ENCODE measurements at places on chromosomes 12 and 14.

DNA sequence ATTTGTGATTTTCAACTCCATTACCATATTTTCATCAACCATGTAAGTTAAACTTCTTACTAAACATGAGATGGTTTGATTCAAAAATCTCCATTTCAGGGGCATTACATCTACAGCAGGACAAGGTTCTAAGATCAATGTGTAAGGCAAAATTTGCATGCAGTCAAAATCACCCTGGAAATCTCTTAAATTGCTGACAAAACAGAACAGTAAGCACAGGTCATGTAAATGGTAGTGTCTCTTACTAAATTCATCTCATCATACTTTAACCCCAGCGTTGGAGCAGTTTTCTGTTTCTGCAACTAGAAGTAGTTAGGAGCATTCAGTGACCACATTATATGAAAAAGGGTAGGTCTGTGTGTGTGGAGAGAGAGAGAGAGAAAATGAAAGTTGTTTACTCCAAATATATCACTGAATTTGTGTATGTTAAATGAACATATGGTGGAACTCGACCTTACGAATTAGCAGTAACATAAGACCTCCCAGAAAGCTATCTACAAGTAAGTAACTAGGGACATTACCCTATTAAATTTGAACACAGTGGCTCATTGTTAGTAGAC, 227.5 kb downstream of the SSPN start:
- DNase-seq, result no peak

DNA sequence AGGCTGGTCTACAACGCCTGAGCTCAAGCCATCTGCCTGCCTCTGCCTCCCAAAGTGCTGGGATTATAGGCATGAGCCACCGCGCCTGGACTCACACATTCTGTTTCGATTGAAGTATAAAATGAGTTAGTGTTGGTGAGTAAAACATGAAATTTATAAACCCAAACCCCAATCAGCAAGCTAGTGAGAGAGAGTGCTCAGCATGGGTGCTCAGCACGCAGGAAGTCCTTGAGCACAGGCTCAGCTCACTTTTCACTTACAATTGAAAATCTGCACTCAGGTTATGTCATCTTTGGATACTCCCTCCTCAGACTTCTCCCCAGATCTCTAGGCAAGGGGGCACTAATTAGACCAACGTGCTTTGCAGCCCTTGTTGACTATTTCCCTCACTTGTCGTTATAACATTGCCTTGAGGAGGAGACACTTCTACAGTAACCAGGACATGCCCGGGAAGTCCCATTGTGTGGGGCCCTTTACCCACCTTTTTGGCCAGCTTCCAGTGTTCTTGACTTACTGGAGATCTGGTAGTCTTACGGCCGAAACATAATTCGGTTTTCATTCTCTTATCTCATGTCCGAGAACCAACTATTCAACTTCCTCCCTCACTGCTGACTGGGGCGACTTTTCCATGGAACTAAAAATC, 68.5 kb upstream of the AMN1 start:
- DNase-seq, result no peak

DNA sequence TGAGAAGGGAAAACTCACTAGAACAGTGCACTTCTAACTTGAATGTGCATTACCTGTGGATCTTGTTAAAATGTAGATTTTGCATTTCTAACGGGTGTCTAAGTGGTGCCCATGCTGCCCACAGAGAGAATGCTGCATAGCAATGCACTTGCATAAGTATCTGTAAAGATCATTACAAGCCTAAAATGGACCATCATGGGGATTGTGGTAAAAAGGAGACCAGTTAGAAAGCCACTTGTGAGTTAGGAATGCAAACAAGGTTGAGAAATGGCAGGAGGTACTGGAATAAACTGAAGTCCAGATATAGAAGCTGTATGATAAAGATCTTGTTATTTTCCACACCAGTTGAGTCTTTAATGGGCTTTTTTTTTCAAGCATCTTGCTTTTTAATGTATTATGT, 18.8 kb downstream of the AVPR1A start:
- no peak for DNase-seq

GRCh38 chr12:6230321-6231110, 30.3 kb downstream of the CD9 start:
- DNase-seq, result peak; percentile 99

DNA sequence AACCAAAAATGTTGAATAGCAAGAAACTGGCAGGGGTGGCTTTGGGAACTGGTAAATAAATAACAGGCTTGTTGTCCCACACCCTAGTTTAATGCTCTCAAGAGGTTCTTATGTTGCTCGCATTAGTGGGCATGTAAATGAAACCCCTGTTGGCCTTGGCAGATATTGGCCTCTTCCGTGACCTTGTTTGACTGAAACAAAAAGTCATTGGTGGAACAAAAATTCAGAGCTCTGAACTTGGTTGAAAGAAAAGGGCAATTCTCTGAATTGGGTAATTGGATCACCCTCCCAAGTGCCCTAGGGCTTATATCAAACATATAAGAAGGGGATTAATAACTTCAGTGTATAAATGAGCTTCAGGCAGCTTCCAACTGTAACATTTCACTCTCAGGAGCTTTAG, 426.2 kb downstream of the ZFP36L1 start:
- no peak for DNase-seq

- DNase-seq, result no peak
These were observed 3.2 kb downstream of the TEX52 start for GRCh38 chr12:2853626-2854025.

- DNase-seq, result no peak
These were observed 106.0 kb upstream of the CCDC196 start for GRCh38 chr14:66380143-66380542.

- no peak for DNase-seq
These were observed 1.5 kb upstream of the KRT6A start for GRCh38 chr12:52494518-52494917.

- DNase-seq, result peak; percentile 58
These were observed 193.9 kb downstream of the EMP1 start for GRCh38 chr12:13390381-13390861.

- no peak for DNase-seq
These were observed 100.6 kb downstream of the DACT1 start for GRCh38 chr14:58738189-58738836.

GRCh38 chr12:103247531-103247930, 248.2 kb downstream of the C12orf42 start:
- DNase-seq, result no peak

- no peak for DNase-seq
These were observed 62.7 kb downstream of the TTLL5 start for GRCh38 chr14:75723716-75724115.

DNA sequence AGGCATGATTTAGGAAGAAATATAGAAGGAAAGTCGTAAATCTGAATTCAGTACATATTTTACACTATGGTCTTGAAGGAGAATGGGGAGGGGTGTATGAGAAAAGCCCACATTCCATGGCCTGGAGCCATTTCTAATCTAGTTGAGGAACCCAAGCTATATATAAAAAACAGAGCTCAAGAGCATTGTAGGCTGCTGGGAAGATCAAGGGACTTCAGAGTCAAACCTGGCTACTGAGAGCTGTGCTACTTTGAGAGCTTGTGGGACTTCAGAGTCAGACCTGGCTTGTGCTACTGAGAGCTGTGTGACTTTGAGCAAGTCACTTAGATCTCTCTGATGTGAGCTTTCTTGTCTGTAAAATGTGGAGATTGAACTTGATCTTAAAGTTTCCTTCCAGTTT, 58.7 kb downstream of the TBK1 start:
- no peak for DNase-seq

GRCh38 chr14:89912667-89913211, 41.8 kb downstream of the EFCAB11 start:
- peak; percentile 21 for DNase-seq

DNA sequence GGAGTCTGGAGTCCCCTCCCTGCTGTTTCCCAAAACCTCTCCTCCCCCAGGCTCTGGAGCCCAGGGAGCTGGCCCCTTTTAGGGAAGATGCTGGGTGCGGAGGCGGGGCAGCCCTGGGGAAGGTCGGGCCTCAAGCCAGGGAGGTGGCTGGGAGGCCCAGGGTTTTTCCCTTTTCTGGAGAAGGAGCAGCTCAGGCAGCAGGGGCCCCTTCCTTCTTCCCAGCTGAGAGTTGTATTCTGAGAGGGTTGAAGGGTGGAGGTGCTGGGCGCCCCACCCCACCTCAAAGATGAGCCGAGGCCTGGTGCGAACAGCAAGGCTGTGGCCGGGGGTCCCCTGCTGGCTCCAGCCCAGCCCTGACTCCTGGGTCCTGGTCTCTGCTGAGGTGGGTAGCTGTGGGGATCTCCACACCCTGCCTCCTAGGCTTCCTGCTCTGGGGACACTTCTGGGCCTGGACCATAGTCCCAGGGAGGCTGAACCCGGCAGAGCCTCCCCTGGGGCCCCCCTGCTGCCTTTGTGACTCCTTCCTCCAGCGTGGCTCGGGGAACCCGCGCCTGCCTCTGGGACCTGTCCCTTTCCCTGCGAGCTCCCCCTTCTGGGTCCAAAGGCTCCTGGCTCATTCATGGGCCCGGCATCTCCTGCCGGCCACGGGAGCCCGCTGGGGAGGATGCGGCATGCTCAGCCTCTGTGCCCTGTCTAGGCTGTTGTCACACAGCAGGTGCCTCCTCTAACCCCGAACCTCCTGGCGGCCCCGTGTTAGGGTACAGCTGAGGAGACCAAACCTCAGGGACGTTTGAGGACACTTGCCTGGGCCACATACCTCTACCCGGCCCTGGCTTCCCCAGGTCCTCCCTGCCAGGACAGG, 4.4 kb downstream of the TRMT61A start:
- DNase-seq, result no peak

DNA sequence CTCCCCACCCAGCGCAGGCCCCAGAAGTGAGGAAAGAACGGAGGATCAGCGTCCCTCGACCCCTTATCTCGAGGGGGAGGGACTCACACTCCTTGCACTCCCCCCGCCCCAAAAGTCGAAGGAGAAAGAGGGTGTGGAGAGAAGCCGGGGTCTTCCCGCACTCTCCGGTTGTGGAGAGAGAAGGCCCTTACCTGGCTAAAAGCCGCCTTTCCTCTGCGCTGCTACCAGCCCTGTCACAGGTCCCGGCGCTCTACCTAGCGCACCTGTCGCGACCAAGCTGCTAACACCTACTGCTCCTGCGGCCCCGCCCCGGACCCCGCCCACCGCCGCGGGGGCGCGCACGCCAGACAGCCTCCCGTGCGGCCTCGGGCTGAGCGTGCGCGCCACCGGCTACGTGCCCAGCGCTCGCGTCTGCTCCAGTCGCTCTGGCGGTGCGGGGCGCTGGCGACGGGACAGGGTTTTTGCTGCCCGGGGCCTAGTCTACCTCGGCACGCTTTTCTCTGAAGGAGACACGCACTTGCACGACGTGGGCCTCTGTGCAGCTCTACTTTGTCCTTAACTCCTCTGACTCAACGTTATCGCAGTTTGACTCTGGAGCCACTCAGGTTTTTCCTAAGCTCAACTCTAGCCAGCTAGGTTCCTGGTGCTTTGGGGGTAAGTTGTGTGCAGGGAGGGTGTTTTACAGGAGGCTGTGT, at the start of gene LIMA1:
Gene LIMA1 (minus strand): TSS at position 292 of the 695 bp plus-strand sequence. CDS start 34,769 bp downstream, outside the sequence.
- DNase-seq, result peak; percentile 93

DNA sequence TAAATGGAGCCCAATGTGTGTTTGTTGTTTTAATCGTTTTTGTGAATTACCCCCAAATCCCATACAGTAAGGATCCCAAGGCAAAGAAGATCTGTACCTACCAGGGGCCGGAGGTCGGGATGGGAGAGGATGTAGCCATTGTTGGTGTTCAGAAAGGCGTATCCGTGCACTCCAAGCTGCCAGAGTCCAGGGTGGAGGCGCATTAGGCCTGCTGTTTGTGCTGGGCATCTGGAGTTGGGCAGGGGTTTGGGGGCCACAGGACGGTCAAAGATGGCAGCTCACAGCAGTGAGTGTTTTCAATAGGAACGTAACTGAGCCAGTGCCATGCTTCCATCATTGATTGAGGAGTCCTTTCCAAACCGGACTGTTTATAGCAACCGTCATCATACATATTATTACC, 40.2 kb downstream of the CACNA2D4 start:
- DNase-seq, result no peak

DNA sequence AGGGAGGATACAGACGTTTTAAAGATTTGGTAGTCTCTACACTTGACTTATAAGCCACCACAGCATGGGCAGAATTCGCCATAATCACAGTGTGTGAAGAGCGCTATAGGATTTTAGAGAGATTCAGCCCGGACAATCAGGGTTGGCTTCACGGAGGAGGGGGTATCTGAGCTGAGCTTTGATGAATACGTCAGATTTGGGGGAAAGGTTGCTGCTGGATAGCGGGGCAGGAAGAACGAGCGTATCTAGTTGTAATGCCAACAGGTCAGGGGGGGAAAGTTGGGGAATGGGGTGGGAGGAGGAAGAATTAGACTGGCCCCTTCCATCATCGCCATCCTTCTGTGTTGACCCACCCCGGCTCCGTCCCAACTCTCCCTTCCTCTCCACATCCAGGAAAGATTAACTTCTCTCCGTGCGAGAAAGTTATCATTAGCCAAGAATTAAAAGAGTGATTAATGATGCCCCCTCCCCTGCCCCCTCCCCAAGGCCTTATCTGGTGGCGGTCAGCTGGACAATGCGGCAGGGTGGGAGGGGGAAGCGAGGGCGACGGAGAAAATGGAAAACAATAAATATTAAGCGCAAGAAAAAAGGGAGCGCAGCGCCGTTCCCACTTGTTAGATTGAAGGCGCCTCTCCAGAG, 13.5 kb upstream of the GPATCH2L start:
- no peak for DNase-seq

- DNase-seq, result no peak
These were observed 43.8 kb upstream of the PNMA1 start for GRCh38 chr14:73757876-73758391.

GRCh38 chr12:109656743-109657142, 56.9 kb upstream of the FAM222A start:
- no peak for DNase-seq

- peak; percentile 81 for DNase-seq
These were observed 15.5 kb downstream of the MANSC1 start for GRCh38 chr12:12334367-12335040.

DNA sequence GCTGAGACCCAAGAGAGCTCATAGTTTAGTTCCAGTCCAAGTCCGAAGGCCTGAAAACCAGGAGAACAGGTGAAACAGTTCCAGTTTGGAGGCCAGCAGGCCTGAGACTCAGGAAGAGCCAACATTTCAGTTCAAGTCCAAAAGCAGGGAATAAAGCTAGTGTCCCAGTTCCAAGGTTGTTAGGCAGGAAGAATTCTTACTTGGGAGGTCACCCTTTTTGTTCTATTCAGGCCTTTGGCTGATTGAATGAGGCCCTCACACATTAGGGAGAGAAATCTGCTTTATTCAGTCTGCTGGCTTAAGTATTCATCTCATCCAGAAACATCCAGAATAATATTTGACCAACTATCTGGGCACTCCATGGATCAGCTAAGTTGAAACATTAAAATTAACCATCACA, 294.6 kb downstream of the PCNX1 start:
- no peak for DNase-seq
